Testis (tissue), 5 donors: ENCODE measurements at places on chromosomes 12 and 14. TPM values are rescaled to one million over a fixed set of nuclear protein-coding genes. Genes with fewer than 3 reads are reported as not detected.

TAS2R30 gene
- total RNA-seq: 11.3 TPM

WNT5B gene
- 4.6 TPM for total RNA-seq

FGF23 gene
- not detected for total RNA-seq

- no peak for DNase-seq
These were observed 143.8 kb downstream of the BCL11B start for GRCh38 chr14:99128185-99128584.

- no peak for DNase-seq
These were observed 95.2 kb downstream of the GTF2A1 start for GRCh38 chr14:81125536-81125935.

DNA sequence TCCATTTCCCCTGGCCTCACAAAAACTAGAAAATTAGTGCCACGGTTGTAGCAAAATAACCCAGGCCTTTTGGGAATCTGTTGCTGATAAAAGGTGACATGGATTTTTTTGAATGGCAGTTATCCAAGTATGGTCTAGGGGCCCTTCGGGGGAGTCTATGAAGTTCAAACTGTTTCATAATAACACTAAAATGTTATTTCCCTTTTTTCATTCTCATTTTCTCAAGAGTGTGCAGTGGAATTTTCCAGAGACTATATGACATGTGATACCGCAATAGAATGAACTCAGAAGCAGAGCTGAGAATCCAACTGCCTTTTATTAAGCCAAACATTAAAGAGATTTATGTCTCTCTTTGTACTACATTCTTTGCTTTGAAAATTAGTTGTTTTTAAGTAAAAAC lies 26.9 kb downstream of the GSTZ1 start:
- no peak for DNase-seq

SP1 gene
- 75.4 TPM for total RNA-seq
